Kidney (tissue), 22 donors: ENCODE measurements at places on chromosomes 3 and 15. TPM values are rescaled to one million over a fixed set of nuclear protein-coding genes. Genes with fewer than 3 reads are reported as not detected.
A peak's percentile ranks its signal among the peaks of the same experiment; 100 is the strongest.

- DNase-seq = no peak
Observed at GRCh38 chr3:196604548-196604947, 34.9 kb upstream of the NRROS start.

- DNase-seq = peak; percentile 63
Observed at GRCh38 chr15:32098033-32098432, 67.7 kb downstream of the CHRNA7 start.

DNA sequence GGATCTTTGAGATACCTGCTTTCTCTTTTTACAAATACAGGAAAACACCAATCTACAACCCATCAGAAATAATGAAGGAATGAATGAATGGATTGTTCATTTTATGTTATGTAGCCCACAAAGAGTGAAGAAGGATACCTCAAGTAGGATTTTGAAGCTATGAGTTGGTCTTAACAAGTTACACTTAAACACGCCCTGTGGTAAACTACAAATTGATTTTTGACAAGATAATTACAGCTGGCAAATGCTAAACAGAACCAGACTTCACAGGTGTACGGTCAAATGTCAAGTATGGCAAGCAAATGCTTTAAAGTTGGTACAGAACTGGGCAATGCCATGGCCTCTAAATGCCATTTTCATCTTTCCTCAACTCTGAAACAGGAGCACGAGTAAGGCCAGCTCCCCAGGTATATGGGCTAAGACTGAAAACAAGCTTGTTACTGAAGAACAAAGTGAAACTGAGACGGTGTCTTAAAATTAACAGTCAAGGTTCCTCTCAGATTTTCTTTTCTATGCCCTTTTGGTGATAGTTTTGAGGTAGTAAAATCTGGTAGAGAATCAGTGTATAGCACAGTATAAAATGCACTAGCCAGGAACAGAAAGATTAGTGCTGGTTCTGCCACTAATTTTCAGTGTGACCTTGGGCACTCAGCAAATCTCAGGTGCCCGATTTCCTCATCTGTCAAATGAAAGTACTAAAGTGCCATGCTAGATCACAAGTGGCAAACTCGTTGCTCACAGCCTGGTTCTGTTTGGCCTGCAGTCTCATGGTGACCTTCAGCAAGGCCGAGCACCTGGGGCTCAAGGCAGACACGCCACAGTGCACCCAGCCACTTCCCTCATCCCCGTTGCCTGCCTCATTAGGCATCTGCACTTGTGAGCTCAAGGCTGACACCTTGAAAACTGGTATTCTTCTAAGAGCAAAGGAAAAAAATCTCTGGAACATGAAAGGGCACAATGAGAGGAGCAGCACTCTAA lies 9.5 kb downstream of the RUVBL1 start:
- DNase-seq = peak; percentile 76

DNA sequence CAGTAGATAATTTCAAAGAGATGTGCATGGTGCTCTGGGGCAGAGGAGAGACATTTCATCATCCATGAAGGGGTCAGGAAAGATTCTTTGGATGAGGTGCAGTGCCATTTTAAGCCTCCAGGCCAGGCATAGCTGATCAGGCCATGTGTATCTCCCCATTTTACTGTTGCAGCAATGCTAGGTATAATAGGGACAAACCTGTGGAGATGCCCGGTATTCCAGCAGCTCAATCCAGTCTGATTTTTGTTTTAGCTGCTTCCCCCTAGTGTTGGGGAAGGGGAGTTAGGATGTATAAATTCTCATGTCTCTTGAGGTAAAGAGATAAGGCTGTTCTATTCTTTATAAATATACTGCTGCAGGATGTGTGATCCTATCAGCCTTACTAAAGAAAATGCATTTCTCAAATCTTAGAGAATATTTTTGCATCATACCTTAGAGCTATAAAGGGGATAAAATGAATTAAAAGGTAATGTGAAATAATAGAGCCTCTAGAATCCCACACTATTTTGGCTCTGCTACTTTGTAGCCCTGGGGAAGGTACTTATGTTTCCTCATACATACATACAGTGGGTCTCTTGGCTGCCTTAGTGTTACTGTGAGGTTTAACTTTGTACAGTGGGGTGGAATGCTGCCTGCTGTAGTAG lies 5.2 kb downstream of the CDV3 start:
- peak; percentile 52 for DNase-seq

DNA sequence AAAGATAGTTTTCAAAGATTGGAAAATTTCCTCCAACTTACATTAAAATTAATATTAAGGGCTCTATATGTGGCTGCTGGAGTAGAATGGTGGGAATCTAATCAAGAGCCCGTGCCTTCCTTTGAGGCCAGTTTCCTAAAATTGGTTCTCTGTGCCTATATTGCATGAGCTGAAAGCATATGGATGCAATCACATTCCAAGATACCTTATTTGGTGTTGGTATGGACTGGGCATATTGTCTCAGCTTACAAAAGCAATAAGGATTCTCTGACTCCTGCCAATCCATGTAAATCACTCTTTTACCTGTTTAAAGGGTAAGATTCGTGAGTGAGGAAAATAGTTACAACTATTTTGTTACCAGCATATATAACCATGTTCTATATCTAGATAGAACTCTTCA lies 111.6 kb downstream of the GREM1 start:
- DNase-seq = no peak

DNA sequence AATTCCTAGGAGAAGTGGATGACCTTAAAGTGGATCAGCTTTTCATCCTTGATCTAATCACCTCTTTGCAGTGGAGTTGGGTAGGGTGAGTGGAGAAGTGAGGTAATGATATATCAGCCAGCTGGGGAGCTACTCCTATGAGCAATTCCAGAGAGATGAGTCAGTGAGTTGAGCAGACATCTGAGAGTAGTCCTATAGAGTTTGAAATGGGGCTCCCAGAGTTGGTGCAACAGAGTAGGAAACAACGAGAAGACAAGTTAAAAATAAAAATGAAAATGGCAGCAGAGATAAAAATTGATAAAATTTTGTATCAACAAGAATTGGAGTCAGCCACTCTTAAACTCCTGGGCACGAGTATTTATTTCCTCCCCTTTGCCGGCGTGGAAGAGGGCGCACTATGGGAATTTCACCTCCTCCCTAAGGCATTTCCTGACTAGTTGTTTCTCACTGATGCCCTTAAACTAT lies 150.8 kb upstream of the DPH6 start:
- DNase-seq = no peak

- DNase-seq = no peak
Observed at GRCh38 chr3:195550723-195551122, 7.6 kb upstream of the PPP1R2 start.

GRCh38 chr15:60646595-60646994 lies 167.7 kb upstream of the ICE2 start:
- no peak for DNase-seq

DNA sequence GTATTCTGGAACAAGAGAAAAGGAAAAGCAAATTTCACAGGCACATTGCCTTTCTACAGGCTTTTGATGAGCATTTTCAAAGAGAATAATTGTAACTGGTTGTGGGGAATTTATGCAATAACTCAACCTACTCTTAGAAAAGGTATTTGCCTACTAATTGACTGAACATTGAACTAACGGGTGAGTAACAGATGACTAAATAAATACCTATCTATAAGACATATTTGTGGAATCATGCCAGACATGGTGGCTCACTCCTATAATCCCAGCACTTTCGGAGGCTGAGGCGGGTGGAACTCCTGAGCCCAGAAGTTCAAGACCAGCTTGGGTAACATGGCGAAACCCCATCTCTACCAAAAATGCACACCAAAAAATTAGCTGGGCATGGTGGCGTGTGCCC lies 367.7 kb downstream of the CGGBP1 start:
- DNase-seq = no peak

The CATSPER2 gene
- 6.5 TPM for total RNA-seq

The GP9 gene
- not detected for total RNA-seq
